Eye (tissue), 1 donor: ENCODE measurements at places on chromosomes 2 and 18.
A peak's percentile ranks its signal among the peaks of the same experiment; 100 is the strongest.

DNA sequence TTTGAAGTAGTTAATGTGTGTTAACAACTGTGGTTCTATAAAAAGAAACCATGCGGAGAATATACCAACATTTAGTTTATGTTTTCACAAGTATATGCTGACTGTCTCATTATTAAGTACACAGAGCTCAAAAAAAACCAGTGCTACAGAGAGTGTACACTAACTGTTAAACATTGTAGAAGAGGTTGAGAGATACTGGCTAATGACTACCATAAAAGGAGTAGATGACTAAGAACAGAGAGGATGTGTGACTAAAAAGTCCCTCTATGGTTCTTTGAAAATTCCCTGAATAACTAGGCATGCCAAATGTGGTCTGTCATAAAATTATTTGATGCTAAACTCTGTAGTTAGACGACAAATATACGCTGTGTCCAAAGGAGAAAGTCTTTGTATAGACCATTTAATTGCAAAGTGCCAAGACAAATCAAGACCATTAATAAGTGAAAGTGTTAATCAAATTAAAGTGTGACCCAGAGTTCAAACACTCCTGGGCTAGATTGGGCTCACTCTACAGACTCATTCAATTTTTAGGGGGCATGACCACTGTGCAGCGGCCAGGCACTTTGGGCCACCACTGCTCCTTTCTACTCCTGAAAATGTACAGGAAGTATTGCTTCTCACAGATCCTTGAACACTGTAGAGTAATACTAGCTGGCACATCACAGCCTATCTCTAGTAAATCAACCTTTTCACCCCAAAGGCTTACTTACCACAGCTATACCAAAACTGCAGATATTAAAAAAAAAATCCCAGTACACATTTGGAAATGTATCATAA is 45.1 kb upstream of the SERTAD2 start:
- DNase-seq = no peak

DNA sequence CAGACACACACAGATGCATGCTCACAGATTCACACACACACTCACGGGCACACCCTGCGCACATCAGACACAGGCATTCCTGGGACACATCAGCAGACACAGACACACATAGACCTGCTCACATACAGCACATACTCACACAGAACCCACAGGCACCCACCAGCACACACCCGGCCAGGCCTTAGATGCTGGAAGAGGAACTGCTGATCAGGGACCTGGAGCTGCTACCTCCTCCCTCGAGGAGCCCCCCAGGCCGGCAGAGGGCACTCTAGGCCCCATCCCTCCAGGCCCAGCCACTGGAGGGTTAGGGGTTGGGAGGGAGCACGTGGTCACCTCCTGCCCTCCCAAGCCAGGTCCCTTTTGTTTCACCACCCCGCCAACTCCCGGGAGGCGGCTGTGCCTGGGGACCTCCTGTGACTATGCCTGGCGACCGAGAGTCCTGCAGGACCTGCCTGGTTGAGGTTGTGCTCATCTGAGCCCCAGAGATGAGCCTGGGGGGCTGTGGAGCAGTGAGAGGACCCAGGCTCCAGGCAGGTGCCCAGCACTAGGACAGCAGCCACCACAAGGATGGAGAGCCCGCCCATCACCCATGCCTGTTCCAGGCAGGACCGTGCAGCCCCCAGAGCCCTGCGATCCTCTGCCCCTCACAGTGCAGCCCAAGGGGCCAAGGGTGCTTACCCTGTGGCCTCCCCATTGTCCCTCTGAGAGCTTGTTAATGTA is 21.0 kb upstream of the PTMA start:
- DNase-seq = peak; percentile 86

DNA sequence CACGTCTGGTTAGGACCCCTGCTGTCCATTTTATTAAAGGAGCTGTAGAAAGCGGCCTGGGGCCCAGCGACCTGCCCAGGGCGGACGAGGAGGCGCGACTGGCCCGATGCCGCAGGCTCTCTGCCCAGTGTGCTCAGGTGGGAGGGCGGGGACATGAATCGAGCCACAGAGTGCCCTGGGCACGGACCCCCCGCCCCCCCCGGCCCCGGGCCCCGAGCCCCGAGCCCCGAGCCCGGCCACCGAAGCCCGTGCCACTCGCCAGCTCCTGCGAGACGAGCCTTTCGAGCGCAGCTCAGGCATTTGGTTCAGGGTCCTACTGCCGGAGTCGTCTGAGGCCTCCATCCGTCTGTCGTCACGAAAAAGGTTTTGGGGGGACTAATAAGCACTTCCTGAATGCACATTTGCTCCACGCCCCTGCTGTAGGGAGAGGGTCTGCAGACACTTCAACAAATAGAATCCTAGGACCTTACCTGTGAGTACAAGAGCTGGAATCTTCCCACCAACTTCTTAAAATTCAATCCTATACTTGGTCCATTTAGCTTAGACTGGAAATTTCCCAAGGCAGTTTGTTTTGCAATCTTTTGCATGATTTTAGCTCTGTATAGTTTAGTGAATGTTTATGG is 602 bp upstream of the ADAM17 start:
- peak; percentile 74 for DNase-seq

DNA sequence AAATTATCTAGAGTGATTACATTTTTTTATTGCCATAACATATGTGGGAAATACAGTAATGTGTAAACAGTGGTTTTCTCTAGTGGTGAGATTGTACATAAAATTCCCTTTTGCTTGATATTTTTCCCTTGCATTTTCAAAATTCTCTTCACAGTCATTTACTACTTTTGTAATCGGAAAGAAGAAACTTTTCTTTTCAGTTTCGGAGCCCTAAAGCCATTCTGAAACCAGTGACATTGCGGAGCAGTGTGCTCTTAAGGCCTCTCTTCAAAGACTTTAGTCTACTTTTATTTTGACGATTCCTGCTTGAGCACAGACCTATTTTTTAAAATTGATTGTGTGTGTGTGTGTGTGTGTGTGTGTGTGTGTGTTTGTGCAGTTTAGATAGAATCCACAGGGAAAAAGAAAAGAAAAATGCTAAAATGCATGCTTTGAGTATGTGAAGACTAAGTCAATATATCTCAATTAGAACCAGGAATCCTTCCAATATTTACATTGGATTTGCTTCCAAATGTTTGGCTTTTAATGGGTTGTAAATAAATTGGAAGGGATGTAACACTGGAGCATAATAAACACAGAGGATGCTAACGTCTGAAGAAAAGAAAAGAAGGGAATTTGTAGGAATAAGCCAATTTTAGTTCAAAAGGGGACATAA is 357.4 kb downstream of the RND3 start:
- DNase-seq = no peak

DNA sequence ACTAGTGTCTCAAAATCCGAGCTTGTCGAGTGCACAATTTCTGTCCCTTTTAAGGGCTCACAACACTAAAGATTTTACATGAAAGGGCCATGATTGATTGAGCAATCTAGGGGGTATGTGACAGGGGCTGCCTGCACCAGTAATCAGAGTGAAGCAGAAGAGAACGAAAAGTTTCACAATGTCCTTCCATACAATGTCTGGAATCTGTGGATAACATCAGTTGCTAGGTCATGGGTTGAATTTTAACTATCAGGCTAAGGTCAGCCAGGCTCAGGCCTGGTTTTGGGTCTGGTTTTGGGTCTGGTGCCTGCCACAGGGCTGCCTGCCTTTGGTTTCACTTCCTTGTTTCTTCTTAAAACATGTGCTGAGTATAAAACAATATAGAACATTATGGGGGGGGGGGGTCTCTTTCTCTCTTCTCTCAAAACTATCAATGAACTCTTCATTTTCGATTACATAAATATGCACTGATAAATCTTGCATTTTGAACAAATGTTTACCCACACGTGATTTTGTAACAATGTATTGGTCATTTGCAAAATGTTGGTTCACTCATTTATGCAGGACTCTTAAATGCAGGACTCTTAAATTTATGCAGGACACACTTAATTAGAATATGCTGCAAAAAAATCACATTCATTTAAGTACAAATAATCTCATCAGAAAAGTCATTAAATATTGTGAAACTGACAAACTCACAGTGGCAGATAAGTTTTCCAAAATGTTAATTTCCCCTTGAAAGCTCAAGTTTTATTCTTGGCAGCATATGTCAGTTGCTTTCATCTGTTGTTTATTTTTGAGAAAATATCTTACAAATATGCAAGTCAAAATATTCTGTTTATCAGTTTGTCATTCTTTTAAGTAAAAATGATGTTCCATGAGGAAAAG is 290.5 kb upstream of the KYNU start:
- DNase-seq = no peak

GRCh38 chr2:237603718-237604362 is 13.3 kb upstream of the RAB17 start:
- DNase-seq = no peak

DNA sequence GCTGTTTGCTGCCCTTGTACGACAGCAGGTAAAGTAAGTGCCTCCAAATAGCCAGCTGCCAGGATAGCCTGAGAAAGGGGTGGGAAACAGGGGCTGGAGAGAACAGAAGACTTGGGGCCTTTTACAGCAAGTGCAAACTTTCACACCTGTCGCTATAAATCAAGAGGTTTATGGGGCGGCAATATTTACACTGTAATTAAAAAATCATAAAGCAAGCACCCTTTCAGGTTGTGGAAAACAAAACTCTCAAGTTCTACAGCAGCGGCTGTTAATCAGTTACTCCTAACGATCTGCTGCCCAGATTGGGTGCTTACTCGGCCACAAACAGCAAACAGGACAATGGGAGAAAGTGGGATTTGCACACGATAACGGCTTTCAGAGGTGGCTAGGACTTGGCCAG is 359.5 kb upstream of the ETAA1 start:
- DNase-seq = no peak

- peak; percentile 41 for DNase-seq
Measured at GRCh38 chr2:189613077-189613636, 32.6 kb upstream of the SLC40A1 start.

- DNase-seq = no peak
Measured at GRCh38 chr2:207796585-207797350, 27.1 kb upstream of the FZD5 start.

GRCh38 chr2:26575836-26576564 is 65.2 kb downstream of the CIB4 start:
- DNase-seq = no peak

GRCh38 chr2:188852772-188853171 is 121.4 kb upstream of the COL3A1 start:
- DNase-seq = no peak

DNA sequence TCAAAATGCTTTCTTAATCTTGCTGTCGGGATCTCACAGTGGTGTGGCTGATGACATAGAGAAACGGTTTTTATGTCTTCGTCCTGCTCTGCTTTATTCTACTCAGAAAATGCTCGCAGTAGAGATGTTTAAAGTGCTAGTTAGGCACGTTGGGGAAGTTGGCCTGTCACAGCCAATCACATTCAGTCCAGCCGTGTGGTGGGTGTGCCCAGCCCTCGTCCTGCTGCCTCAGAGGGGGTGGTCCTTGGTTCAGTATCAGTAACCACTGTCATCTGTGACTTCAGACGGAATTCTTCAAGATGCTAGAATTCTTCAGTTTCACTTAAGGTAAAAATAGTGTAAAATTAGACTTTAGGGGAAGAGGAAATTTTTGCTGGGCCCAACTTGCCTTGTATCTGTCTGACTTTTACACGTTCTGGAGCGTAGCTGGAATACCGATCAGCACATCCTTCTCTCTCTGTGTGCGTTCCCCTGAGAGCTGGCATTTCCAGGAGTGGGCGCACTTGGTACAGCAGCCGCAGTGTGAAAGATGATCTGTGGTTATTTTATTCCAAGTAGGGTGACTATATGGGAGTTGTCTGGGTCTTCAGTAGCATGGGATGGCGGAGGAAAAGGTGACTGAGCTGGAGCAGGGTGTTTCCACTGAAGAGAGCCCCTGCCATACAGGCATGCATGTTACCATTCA is 18.5 kb downstream of the TRAF3IP1 start:
- no peak for DNase-seq

- DNase-seq = no peak
Measured at GRCh38 chr2:161556440-161556839, 67.8 kb upstream of the SLC4A10 start.

- DNase-seq = no peak
Measured at GRCh38 chr2:233422050-233422639, 67.9 kb downstream of the DGKD start.

GRCh38 chr2:182186132-182186735 is 200.6 kb downstream of the PPP1R1C start:
- DNase-seq = peak; percentile 85

GRCh38 chr2:27320958-27321543 is 1.8 kb downstream of the MPV17 start:
- peak; percentile 24 for DNase-seq

- DNase-seq = no peak
Measured at GRCh38 chr2:225556461-225556860, 157.0 kb downstream of the NYAP2 start.

GRCh38 chr2:230471074-230471473 is 55.1 kb downstream of the SP100 start:
- no peak for DNase-seq
